Activated naive CD8-positive, alpha-beta T cell treated with anti-CD3 and anti-CD28 coated beads, Interleukin-2, amount 10 ng/mL, durations not matched to agents 7 days and 5 days (primary cell): ENCODE measurements at places on chromosomes 1 and 21. TPM values are rescaled to one million over a fixed set of nuclear protein-coding genes. Genes with fewer than 3 reads are reported as not detected.

Gene SEC22B
- total RNA-seq = 32.0 TPM

Gene PAX7
- not detected for total RNA-seq

DNA sequence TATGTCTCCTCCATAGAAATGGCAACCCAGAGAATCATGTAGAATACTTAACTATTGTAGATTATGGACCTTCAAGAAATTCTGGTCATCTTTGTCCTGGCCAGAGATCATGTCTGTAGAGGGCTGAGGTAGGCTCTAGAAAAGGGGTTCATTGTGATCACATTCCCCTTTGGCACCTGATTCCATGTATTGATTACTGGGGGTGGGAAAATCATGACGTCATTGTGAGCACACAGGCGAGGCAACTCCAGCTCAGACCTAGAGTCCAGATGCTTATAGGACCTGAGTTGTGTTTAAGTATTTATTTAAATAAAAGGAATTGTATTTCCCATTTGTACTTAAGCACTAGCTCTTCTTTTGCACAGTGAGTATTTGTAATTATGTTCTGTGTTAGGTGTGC, 93.1 kb downstream of the OSBPL9 start:
- H3K27ac ChIP-seq = no peak overlapping the region
- peaks cover 4% of the 10 kb centered on the region for H3K36me3 ChIP-seq
- H3K4me3 ChIP-seq = no peak overlapping the region
- no peaks in the 10 kb centered on the region for H3K27me3 ChIP-seq
- DNase-seq = no peak
- no peaks in the 10 kb centered on the region for H3K4me1 ChIP-seq

DNA sequence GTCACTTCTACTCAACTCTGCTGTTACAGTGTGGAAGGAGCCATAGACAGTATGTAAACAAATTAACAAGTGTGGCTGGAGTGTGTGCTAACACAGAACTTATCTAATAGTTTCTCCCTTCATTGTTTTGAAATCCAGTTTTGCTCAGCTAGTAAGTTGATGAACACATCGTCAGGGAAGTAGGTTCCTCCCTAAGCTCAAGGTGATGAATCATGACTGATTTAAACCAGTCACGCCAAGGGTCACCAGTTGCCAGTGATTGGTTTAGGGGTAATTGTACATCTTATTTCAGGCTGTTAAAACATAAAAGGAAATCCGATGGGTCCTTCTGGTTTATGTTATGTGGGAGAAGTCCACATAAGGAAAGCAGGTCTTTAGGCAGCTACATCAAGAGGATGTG, 97.0 kb upstream of the CHODL start:
- H3K4me3 ChIP-seq = no peak overlapping the region
- H3K36me3 ChIP-seq = no peaks in the 10 kb centered on the region
- H3K27ac ChIP-seq = no peak overlapping the region
- no peak for DNase-seq
- peaks cover 2% of the 10 kb centered on the region for H3K27me3 ChIP-seq
- no peaks in the 10 kb centered on the region for H3K4me1 ChIP-seq

Gene FAM163A
- total RNA-seq = not detected

Gene C1QTNF12
- total RNA-seq = 4.4 TPM

Gene ICOSLG
- 1.8 TPM for total RNA-seq
